NAMALWA (cell line): ENCODE measurements at places on chromosomes 1 and 21.

- DNase-seq = no peak
Measured at GRCh38 chr21:33414068-33414467, 10.9 kb downstream of the IFNGR2 start.

GRCh38 chr1:168340781-168341482 is 60.3 kb downstream of the TBX19 start:
- DNase-seq = no peak

DNA sequence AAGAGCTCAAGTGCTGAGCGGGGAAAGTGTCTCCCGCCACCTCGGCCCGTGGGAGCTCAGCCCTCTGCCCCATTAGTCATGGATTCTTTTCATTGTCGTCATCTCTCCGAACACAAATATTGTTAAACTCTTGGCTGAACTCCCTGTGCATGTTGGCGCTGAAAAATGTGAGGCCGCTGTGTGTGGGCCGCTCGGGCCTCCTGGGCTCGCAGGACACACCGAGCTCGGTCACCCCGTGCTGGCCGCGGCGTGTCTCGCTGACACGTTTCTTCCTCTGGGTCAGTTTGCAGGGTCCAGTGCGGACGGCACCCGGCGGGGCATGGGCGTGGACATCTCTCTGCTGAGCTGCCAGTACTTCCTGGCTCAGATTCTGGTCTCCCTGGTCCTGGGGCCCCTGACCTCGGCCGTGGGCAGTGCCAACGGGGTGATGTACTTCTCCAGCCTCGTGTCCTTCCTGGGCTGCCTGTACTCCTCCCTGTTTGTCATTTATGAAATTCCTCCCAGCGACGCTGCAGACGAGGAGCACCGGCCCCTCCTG is 25.6 kb downstream of the SLC45A1 start:
- DNase-seq = no peak

- DNase-seq = peak; percentile 17
Measured at GRCh38 chr1:43779266-43779665, 71.9 kb downstream of the ST3GAL3 start.

GRCh38 chr1:71046891-71047634 is 553 bp downstream of the PTGER3 start:
- no peak for DNase-seq

DNA sequence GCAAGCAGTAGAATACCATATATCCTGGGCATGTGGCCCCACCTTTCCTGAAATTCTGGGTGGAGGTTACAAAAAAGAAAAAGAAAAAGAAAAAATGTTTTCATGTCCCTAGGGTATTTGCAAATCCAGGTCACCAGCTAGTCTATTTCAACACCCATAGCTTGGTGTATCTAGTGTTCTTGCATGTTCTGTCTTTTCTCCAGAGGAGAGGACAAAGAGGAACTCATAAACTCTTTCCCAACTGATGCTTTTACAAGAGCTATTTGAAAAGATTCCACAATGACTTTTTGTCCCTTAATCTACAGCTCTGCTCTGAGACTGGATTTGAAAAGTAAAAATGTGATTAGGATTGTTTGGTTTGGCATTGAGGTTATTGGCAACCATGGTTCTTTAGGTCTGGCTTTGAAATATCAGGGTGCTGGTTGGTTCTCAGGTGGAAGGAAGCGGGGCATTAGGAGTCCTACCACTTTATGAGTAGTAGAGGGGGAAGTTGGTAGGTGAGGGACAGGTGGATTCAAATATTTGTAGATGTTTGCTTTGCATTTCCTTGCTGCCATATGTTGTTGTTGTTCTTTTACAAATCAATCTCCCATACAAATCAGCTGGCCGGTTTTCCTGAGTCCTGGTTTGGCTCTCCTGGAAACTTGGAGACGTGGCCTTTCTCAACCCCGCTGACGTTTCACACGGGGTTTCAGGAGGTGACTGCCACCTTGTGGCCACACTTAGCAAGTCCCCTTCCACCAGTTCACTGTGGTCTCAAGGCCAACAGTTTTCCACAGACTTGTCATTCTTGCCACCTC is 126.7 kb upstream of the KIAA0040 start:
- peak; percentile 88 for DNase-seq

GRCh38 chr1:7672864-7673263 is 98.2 kb upstream of the VAMP3 start:
- no peak for DNase-seq

DNA sequence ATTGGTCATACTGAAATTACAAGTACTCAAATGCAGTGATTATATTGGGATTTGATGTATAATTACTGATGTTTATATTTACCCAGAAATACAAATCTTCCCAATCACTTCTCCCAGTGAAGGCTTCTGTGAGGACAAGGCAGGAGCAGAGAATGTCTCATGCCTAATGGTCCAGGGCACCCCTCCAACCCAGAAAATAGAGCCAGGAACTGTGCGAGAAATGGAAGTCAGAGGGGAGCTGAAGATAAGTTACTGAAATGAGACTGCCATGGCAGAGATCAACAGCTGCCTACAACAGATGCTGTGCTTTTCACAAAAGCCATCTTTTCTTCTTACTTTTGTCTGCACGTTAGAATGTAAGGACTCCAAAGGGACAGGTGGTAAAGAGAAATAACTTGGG is 171.2 kb downstream of the TTLL7 start:
- DNase-seq = no peak

- DNase-seq = no peak
Measured at GRCh38 chr1:18118078-18118477, 10.5 kb downstream of the IGSF21 start.

DNA sequence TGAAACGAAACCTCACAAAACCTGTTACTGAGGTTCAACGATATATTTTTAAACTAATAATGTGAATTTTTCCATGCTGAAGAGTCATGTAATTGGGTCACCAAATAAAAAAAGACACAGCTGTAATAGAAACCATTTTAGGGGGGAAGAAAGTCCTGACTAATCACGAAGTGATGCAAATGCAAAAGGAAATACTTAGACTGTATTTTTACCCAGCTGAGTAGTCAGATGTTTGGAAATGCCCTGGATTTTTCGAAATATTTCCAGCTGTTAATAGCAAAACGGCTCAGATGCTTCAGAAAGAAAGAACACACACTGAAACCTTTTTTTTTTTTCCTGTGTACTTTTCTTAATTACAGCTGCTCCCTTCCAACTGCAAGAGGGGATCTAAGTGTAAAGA is 210.3 kb downstream of the SETD4 start:
- DNase-seq = no peak

DNA sequence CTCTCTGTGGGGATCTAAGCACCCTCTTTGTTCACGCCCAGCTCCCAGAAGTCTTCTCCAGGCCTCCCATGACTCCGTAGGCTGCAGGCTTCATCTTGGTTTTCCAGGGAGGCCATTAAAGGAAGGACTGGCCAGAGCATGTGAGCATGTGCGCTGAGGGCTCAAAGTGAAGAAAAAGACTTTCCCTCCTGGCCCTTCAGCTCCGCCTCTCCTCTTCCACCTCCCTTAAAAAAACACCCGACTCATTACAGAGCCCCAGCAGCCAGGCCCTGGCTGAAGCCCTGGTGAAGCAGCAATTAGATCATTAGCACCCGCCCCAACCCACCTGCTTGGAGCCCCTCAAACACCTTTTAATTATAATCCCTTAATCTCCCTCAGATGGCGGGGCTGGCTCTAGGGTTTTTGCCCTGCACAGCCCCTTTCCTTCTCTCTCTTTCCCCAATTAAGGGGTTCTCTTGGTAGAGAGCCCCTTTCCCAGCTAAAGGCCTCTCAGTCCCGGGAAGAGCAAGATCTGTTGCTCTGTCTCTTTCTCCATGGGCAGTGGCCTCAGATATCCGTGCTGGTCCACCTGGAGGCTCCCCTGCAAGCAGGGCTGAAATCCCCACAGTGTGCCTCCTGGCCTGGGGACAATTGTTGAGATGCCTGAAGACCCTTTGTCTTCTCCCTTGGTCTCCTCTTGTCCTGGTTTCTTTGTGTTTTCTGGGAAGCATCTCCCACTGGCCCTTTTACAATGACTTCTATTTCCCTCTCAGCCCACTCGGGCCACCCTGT is 30.5 kb downstream of the RHBG start:
- no peak for DNase-seq

- DNase-seq = no peak
Measured at GRCh38 chr1:240101737-240102136, 10.1 kb downstream of the FMN2 start.

DNA sequence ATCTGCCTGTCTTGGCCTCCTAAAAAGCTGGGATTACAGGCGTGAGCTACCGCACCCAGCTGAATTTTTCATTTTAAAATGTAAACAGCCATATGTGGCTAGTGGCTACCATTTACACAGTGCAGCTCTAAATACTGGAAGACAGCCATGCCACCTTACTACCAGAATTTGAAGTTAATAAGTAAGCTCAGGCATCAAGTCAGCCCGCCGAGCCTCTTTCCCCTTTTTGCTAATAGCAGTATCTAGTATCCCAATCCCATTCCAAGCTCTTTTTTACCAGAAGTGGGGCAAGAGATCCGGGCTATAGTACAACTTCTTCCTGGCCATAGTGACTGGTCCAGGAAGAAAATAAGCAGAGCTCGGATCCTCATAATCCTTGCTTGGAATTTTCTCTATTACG is 15.1 kb downstream of the TAF13 start:
- no peak for DNase-seq

DNA sequence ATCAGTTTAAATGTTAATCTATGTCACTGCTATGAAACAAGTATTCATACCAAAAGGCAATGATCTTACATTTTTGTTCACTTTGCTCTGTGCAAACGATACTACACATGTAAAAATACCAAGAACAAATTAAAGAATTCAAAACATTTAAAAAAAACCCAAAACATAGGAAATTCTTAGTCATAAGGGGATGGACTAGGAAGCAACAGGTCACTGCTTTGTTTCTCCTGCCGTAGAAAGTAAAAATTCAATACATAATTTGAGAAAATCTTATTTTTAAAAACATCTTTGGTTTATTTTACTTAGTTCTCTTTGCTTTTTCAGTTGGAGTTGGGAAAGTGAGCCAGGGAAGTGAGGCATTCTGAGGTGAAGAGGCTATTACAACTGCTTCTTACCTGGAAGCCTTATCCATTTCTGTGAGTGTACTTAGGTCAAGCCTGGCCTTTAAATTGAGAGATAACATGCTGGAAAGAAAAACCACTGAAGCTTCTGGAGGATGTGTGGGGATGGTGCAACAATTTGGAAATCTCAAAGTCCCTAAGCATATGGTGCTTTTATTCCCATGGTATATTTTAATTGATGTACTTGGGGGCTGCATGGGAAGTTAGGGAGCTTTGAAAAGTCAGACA is 183.5 kb downstream of the CDC42BPA start:
- no peak for DNase-seq

GRCh38 chr1:201941420-201942128 is 4.8 kb downstream of the LMOD1 start:
- no peak for DNase-seq

DNA sequence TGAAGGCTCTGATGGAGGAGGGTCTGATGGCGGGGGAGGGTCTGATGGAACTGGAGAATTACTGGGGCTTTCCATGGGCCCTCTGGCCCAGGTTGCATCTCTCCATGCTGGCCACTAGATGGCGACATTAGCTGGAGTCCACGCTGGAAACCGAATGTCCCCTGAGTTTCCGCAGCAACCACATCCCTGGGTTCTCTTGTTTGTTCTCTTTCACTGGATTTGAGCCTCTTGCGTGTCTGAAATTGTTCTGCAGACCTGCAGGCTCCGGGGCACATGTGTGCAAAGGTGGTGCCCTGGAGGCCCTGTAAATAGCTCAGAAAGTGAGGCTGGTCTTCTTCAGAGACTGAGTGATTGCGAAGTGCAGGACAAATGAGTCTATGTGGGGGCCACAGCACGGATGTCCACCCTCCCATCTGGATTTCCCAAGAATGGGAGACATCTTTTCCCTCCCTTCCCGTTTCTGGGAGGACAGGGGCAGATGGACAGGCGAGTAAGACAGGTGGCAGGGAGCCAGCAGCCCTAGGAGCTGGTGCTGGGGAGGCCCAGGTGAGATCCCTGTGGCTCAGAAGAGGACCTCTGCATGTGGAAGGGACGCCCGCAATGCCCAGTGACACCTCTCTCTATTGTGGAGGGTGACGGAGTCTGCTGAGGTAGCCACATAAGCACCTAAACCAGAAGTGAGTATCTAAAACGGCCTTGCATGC is 73.2 kb upstream of the ABCG1 start:
- peak; percentile 78 for DNase-seq

- no peak for DNase-seq
Measured at GRCh38 chr1:109628540-109629321, 9.1 kb downstream of the AMPD2 start.

DNA sequence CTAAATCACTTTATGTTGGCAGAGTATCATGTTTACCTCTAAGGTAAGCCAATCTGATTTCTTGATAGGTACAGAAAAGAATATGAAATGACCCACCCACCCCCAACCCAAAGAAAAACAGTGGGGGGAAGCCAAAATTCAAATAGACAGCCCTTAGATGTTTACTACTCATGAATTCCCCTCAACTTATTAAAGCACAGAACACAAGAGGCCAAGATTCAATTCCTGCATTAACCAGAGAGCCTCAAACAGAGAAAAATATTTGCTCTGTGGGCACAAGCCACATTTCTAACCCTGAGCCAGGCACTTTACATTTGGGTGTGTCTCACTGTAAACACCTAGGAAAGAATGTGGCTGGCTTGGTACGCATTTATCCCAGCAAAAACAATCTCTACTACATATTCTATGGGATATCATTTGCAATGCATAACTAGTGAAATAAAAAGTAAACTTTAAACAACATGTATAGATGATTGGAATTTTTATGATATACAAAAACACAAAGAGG is 84.3 kb downstream of the PTPN14 start:
- DNase-seq = no peak
